Stimulated activated CD4-positive, alpha-beta T cell treated with anti-CD3 and anti-CD28 coated beads, Interleukin-2, amount 100 ng/mL, for 24 hours (primary cell): ENCODE measurements at places on chromosomes 5 and 9.

DNA sequence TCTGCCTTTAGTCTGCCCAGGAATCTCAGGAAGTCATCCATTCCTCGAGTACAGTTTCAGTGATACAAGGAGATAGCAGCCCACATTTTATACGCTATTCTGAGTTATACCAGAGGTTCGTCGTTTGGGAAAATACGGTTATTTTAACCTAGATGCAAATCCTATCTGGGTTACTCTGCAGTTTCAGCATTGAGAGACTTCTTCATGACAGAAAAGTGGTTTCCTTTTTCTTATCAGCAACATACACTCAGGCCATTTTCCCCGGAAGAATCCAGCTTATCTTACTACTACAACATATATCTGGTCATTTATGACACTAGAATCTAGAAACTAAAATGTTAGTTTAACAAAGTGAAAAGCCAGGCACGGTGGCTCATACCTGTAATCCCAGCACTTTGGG, 83.4 kb upstream of the IQGAP2 start:
- no peak for DNase-seq

DNA sequence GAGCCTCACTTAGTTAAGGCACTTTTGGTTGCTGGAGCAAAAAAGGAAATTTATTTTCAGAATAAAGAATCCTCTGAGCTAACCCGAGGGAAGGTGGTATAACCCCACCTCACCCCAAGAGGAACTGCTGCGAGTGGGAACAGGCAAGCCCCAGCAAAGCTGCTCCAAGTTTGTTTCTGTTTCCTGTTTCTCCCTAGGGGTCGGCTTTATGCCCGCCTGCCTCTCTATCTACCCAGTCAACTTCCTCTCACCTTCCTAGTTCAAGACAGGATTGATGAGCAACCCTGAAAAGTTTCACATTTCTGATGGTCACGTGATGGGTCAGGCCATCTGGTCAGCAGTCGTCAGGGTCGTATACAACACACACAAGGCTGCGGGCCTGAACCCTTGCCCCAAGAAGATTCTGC, 31.1 kb downstream of the TRIO start:
- DNase-seq, result no peak

DNA sequence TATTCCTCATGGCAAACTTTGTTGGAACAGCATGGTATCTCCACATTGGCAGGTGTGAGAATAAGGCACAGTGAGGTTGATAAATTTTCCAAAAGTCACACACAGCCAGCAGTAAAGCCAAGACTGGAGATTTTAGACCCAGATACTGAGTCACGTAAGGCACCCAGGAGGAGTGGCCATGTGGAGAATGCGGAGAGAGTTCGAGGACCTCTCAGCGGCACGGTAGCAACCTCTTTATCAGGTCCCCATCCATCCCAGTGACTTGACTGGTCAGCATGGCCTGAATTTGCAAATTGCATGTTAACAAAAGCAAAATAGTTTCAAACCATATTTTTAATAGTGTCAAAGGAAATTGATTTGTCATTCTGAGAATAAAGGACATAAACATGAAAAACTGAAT, 183.4 kb downstream of the DOCK8 start:
- DNase-seq, result no peak

GRCh38 chr9:33092634-33093033, 16.2 kb upstream of the SMU1 start:
- no peak for DNase-seq

DNA sequence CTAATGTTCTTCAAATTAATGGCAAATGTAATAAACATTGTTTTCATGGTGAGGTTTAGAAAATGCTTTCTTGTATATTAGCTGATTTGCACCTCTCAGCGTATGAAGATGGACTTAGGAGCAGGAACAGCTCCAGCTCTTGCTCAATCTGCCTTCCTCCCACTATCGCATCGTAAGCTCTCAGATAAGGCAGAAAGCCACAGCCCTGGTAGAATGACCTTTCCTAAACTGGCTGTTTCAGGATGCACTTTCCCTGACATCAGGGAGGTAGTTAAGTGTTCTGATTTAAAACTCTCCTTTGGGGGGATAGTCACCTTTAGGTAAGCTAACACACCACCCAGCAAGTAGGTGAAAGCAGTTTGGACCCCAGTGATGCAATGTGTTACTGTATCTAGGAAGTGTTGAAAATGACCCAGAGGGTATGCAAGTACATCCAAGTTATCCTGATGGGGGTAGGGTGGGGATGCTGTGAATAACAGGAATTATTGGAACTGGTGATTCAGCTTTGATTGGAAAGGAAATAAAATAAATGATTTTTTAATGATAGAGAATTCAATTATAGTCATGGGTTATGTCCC, 72.3 kb downstream of the LMNB1 start:
- DNase-seq, result no peak

GRCh38 chr5:38672059-38672788, 115.8 kb upstream of the LIFR start:
- DNase-seq, result no peak

- no peak for DNase-seq
Observed at GRCh38 chr5:76582230-76583162, 40.7 kb downstream of the F2RL2 start.

GRCh38 chr5:102196481-102196880, 99.6 kb downstream of the SLCO4C1 start:
- DNase-seq, result no peak

DNA sequence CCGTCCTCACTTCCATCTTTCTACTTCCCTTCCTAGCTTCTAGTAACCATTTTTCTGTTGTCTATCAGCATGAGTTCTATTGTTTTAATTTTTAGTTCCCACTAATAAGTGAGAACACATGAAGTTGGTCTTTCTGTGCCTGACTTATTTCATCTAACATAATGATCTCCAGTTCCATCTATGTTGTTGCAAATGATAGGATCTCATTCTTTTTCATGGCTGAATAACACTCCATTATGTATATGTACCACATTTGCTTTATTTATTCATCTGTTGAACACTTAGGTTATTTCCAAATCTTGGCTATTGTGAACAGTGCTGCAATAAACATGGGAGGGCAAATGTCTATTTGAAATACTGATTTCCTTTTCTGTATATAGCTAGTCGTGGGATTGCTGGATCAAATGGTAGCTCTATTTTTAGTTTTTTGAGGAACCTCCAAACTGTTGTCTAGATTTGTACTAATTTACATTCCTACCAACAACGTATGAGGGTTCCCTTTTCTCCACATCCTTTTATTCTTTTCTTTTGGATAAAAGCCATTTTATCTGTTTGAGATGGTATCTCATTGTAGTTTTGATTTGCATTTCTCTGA, 50.3 kb downstream of the NSD1 start:
- no peak for DNase-seq

DNA sequence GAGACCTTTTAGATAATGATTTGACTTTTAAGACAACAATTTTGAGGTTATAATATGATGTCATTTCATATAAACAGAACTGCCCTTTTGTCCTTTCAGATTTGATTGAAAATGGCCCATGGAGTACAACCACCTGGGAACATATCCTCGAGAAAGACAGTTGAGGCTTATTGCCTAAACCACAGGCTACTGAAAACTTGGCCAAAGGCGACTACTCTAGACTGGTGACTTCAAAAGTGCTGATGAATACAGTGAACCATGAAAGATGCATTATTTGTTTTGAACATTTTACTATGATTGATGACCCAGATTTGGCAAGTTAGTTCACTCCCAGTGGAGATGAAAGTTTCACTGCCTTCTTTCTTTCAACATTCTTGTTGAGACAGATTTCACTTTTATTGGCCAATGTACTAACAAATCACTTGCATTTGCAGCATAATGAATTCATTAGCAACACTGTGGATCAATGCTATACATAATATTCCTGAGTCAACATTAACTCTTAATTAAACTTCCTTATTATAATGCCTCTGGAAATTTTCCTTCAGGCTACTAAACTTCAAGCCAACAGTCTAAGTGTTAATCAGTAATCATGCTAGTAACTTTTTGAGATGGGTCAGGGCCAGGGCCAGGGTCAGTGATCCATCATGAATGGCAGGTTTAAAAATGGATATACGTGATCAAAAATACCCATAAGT, 480.3 kb downstream of the RAB3C start:
- no peak for DNase-seq

- no peak for DNase-seq
Observed at GRCh38 chr9:8332331-8332650, 532.7 kb upstream of the DMAC1 start.

DNA sequence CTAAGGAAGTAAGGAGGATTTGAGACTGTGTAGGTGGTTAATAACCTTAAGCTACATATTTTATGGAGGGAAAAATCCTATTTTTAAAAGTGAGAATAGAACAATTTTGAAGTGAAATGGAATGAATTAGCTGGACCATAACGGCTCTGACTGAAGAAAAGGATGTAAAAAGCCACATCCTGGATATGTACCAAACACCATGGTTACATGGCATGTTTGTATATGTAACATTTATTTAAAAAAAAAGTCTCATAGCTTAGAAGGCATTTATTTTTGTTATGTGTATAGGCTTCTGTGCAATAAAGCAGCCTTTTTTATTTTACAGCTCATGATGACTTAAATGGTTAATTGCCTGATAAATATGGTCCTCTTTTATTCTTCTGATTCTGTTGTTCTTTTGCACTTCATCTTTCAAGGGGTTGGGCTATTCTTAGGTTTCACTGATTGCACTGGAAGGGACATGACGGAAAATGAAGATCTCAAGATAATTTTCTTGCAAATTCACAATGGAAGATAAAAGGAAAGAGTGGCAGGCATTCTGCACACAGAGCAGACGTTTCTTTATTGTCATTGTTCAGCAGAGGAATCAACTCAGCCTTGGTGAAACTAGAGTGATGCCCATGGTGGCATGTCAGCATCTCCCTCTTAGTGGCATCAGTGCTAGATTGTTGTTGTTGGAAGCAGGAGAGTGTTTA, 63.1 kb downstream of the DOCK8 start:
- no peak for DNase-seq

DNA sequence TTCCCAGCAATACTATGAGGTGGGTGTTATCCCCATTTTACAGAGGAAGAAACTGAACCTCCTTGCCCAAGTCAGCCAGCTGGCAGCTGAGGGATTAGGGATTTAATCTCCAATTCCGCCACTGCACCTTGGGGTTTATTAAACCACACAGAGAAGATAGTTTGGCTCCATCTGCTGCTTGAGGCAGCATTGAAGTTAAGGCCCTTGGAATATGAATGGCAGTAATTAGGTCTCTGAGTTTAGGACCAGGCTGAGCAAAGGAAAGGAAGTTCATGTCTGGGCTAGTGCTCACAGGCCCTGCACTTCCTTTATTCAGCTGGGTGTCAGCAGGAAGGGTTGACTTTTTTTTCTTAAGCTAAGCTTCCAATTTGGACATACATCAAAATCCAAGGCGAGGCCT, 86.9 kb upstream of the GDNF start:
- no peak for DNase-seq

GRCh38 chr9:3136686-3137346, 292.9 kb upstream of the PUM3 start:
- no peak for DNase-seq

DNA sequence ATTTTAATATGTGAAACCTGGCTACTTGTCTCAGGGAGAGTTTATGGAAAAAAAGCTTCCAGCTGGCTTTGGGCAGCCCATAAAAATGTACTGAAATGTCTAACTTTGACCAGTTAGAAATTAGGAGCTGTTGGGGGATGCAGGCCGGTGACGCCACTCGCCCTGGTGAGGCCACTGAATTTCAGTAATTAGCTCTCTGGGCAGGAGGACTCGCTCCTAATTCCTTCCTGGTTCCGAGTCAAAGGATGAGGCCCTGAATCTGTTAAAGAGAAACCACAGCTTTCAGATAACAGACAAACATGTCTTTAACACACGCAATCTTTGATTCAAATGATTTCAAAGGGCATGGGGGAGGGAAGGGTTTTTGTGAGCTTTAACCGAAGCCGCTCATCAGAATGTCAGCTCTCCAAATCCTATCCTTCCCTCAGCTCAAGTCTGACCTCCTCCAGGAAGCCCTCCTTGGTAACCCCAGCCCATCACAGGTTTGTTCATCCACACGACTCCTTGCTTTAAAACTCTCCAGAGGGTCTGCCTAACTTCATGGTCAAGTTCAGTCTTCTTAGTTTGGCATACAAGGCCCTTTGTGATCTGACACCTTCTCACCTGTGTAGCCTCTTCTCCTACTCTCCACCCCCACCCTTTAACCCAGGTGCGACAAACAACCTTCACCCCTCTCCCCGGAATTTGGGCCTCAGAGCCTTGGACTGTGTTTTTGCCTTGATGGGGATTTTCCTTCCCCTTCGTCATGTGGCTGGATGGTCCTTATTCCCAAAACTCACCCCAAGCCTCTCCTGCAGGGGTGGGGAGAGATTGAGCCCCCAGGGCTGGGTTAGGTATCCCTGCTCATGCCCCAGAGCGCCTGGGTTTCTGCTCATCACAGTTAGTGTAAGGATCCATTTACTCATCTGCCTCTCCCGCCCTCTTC, 13.6 kb upstream of the PHF19 start:
- DNase-seq, result no peak

GRCh38 chr9:81397481-81398381, 291.6 kb downstream of the TLE1 start:
- DNase-seq, result no peak

- DNase-seq, result no peak
Observed at GRCh38 chr9:26574256-26574655, 318.3 kb downstream of the CAAP1 start.

DNA sequence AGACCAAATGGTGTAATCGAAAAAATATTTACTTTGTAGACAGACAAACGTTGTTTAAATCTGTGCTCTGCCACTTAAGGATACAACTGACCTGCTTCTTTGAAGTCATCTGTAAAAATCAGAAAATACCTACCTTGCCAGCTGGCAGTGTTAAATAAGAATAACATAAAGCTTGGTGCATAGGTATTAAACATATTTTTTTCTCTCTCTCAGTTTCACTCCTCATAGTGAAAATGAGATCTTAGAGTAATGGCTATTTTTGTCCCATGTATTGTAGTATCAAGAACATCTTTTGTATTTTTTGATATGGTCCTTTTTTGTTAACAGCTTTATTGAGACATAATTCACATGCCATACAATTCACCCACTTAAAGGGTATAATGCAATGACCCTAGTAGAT, 17.9 kb upstream of the RANBP17 start:
- no peak for DNase-seq

GRCh38 chr5:12566441-12566840, 662.2 kb upstream of the CTNND2 start:
- no peak for DNase-seq

GRCh38 chr9:132232522-132232921, 70.7 kb downstream of the NTNG2 start:
- no peak for DNase-seq

DNA sequence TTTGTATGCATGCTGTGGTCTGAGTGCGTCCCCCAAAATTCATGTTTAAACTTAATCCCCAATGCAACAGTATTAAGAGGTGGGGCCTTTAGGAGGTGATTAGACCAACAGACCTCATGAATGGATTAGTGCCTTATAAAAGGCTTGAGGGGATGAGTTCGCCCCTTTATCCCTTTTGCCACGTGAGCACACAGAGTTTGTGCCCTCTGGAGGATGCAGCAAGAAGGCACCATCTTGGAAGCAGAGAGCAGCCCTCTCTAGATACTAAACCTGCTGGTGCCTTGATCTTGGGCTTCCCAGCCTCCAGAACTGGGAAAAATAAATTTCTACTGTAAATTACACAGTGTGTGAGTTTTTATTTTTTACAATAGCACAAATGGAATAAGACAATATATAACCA, 177.1 kb upstream of the SPRY4 start:
- no peak for DNase-seq

- DNase-seq, result no peak
Observed at GRCh38 chr9:72984226-72984947, 31.5 kb upstream of the ALDH1A1 start.

GRCh38 chr5:176735383-176736265, 74.7 kb upstream of the UNC5A start:
- no peak for DNase-seq
